ENCODE measurements at places on chromosomes 12 and 14.

DNA sequence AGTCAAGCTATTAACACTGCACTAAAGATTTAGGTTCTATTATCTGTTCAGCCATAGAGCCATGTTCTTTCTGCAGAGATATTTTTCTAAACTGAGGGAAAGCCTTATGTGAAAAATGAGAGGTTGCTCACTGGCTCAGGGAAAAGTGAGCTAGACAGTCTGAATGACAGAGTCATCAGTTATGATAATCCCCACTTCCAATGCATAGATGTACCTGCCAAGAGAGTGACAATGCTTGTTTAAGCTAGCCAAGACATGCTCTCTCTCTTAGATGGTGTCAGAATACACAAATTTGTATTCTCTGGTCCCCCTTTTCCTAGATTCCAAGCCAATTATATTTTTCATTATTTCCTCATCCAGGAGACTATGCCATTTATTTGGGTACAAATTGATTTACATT lies 176.9 kb upstream of the FRMD6 start:
- DNase-seq, result no peak

- DNase-seq, result no peak
Observed at GRCh38 chr12:31662176-31662849, 2.8 kb downstream of the ETFBKMT start.

GRCh38 chr12:32083489-32083888 lies 23.2 kb upstream of the BICD1 start:
- DNase-seq, result no peak

GRCh38 chr14:104172349-104172748 lies 34.0 kb downstream of the KIF26A start:
- no peak for DNase-seq

GRCh38 chr12:115078990-115079389 lies 395.0 kb upstream of the TBX3 start:
- DNase-seq, result no peak

Measured in upper lobe of left lung (tissue), 6 donors.